ENCODE measurements at places on chromosomes 5 and 9. TPM values are rescaled to one million over a fixed set of nuclear protein-coding genes. Genes with fewer than 3 reads are reported as not detected.
A peak's percentile ranks its signal among the peaks of the same experiment; 100 is the strongest.

The CHMP5 gene
- 55.9 TPM for total RNA-seq

The SLC27A6 gene
- total RNA-seq: 0.82 TPM

The SHLD3 gene
- total RNA-seq: 3.6 TPM

The PFN3 gene
- total RNA-seq: not detected

The MARCOL gene
- total RNA-seq: not detected

GRCh38 chr9:91258451-91258850 lies 103.3 kb downstream of the AUH start:
- H3K36me3 ChIP-seq: no peaks in the 10 kb centered on the region
- DNase-seq: no peak
- no peak overlapping the region for H3K4me3 ChIP-seq
- no peaks in the 10 kb centered on the region for H3K4me1 ChIP-seq
- no peaks in the 10 kb centered on the region for H3K27me3 ChIP-seq

DNA sequence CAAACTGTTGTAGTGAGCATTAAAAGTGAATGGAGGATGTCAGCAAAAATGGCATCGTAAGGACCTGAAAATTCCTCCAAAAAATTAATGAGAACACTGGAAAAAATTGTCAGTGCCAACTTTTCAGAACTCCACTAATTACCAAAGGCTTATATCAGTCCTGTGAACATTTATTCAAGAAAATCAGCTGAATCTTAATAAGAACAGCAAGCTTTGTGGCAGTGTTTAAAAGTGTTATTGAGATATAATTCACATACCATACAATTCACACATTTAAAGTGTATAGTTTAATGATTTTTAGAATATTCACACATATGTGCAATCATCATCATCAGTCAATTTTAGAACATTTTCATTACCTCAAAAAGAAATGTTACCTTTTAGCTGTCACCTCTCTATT lies 57.6 kb downstream of the G3BP1 start:
- no peak for DNase-seq
- no peak overlapping the region for H3K27ac ChIP-seq
- no peaks in the 10 kb centered on the region for H3K27me3 ChIP-seq
- no peaks in the 10 kb centered on the region for H3K36me3 ChIP-seq
- H3K4me1 ChIP-seq: no peaks in the 10 kb centered on the region

DNA sequence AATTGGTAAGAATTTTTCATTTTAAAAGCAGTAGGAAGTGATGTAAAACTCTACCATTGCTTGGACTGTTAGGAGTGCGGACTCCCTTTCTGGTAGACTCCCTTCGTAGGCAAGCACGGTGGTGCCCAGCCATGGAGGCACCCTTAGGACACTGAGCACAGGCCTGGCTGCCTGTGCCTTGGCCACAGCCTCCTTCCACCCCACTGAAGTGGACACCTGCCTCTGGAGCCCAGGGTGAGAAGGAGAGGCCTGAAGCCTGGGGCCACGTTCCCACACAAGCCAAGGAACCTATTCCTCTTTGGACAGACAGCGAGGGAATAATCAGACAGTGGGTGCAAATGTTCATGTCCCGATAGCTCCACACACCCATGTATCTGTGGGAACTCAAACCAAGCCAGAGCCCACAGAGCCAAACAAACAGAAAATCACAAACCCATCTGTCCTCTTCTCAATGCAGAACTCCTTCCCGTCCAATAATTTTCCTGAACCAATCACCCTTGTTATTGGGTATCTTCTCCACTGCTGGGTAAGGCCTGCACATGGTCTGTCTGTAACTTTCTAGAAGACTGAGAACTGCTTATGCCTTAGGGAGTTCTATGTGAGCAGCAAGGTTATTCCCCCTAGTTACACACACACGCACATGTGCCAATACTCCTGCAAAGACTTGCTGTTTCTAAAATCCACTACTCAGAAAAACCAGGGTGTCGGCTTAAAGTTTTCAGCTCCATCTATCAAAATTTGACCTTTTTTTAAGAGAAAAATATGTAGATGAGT lies 45.2 kb downstream of the UBE2QL1 start:
- no peak overlapping the region for H3K4me3 ChIP-seq
- peak; percentile 38 for DNase-seq

DNA sequence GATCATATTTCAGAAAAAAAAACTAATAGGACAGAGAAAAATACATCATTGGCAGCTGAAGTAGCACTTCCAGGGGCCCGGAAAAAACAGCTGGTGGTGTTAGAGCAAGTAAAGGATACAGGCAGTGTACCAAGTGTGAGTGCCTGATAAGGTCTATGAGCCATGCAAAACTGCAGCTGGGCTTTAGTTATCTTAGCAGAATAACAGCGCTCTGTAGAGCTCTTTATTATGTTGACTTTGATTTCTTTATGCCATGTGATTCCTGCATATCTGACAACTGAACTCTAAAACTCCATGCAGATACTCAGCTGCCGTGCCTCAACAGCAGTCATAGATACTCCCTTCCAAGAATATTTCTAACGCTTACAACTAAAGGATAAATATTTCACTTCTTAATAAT lies 119.5 kb downstream of the CAAP1 start:
- no peak overlapping the region for H3K27ac ChIP-seq
- H3K4me1 ChIP-seq: no peaks in the 10 kb centered on the region
- no peak for DNase-seq
- H3K4me3 ChIP-seq: no peak overlapping the region

DNA sequence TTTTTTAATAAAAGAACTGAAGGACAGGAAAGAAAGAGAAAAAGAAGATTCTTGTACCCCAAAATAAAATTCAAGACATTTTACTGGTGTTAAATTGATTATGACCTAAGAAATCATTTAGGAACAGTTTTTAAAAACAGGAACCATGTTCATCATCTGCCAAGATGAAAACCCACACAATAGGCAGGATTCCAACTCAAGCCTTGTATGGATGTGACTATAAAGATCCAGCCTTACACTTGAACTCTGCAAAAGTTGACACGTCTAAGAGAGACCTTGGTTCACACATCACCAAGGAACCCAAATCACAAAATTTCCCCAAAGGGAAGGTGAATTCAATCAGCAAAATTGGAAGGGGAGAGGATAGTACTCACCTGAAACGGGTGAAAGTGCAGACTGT lies 82.6 kb downstream of the SMIM23 start:
- peaks cover 8% of the 10 kb centered on the region for H3K4me1 ChIP-seq
- H3K27me3 ChIP-seq: no peaks in the 10 kb centered on the region
- H3K27ac ChIP-seq: no peak overlapping the region
- H3K36me3 ChIP-seq: peaks cover 73% of the 10 kb centered on the region
- no peak overlapping the region for H3K4me3 ChIP-seq

DNA sequence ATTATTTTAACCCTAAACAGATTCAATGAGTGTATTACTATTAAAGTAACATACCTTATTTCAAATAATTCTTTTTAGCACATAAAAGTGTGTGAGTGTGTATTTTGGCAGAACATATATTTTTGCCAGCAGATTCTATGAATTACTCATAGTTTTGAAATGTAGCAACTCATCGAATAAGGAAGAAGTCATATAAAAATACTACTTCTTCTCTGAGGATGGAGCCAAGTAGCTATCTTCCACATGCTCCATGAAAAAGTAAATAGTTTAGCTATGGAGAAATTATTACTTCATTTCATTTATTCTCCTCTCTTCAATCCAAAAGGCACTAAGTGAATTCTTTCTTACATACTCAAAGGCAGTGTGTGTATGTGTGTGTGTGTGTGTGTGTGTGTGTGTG lies 1090.4 kb upstream of the CDH6 start:
- H3K27ac ChIP-seq: no peak overlapping the region
- DNase-seq: no peak
- no peaks in the 10 kb centered on the region for H3K36me3 ChIP-seq
- H3K4me1 ChIP-seq: no peaks in the 10 kb centered on the region

- no peak overlapping the region for H3K27ac ChIP-seq
- no peaks in the 10 kb centered on the region for H3K27me3 ChIP-seq
- DNase-seq: peak; percentile 64
- H3K4me1 ChIP-seq: no peaks in the 10 kb centered on the region
Measured at GRCh38 chr9:32251539-32251938, 132.9 kb upstream of the ACO1 start.

- peaks cover 5% of the 10 kb centered on the region for H3K4me1 ChIP-seq
- H3K4me3 ChIP-seq: no peak overlapping the region
- no peak for DNase-seq
- no peaks in the 10 kb centered on the region for H3K36me3 ChIP-seq
- H3K27me3 ChIP-seq: no peaks in the 10 kb centered on the region
- H3K27ac ChIP-seq: no peak overlapping the region
Measured at GRCh38 chr9:105188746-105189145, 55.7 kb upstream of the SLC44A1 start.

DNA sequence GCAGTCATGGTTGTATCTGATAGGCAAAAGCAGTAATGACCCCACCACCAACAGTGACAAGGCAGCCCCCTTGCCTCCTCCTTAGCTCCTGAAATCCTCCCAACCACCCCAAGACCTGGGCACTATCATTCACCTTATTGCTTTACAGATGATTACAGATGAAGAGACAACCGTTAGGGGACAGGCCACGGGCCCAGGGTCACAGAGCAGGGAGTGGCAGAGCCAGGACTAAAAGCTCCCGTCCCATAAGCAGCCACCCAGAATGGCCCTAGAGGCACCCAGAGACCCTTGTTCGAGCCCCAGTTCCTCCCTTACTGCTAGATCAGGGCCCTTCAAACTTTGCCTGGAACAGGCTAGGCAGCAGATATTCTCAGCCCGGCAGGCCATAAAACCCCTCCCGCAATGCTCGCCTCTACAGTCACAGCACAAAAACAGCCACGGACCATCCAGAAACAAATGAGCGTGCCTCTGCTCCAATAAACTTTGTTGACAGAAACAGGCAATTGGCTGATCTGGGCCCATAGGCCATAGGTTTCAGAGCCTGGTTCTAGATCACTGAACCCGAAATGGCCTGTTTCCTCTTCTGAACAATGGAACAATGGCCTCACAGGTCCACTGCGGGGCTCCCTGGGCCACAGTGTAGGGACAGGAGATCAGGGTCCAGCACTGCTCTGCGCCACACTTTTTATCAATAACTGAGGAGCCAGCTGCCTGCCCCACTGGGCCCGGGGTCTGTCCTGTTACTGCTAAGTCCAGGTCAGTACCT lies 67.0 kb downstream of the LRSAM1 start:
- peak overlapping the region; percentile 87 for H3K27ac ChIP-seq

DNA sequence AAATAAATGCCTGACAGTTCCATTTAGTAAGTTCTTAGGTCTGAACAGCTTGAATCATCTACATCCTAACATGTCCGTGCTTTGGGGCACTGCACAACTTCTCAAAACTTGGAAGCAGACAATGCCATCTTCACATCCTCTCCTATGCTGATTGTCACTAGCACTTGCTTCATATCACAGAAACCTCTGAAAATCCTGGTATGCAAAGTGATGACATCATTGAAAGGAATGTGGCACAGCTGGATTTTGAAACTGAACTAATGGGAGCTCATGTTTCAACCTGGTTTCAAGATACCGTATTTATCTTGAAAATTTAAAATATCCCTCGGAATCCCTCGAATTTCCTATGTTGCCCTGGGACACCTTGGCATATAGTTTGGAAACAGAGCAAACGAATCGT lies 490.2 kb upstream of the DAP start:
- H3K4me3 ChIP-seq: no peak overlapping the region
- H3K36me3 ChIP-seq: no peaks in the 10 kb centered on the region
- no peaks in the 10 kb centered on the region for H3K4me1 ChIP-seq
- DNase-seq: no peak

GRCh38 chr9:132505991-132506655 lies 76.3 kb upstream of the BARHL1 start:
- H3K4me3 ChIP-seq: no peak overlapping the region
- H3K4me1 ChIP-seq: no peaks in the 10 kb centered on the region
- no peak for DNase-seq
- peaks cover 66% of the 10 kb centered on the region for H3K27me3 ChIP-seq

DNA sequence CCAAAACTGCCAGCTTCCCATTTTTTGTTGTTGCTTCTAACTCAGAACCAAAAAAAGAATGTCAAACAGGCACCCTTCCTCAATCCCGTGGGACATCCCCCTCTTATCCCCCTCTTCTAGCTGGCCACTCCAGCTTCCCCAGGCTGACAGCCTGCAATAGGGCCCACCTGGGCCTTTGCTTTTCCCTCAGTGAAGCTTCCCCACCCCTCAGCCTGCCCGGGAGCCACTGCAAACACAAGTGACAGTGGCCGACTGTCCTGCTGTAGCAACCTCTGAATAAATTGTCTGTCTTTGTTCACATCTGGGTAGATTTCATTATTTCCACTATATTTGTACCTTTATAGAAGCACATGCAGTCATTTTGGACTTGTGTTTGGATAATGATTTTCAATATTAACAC lies 245.3 kb downstream of the GADD45G start:
- no peaks in the 10 kb centered on the region for H3K36me3 ChIP-seq
- no peak overlapping the region for H3K27ac ChIP-seq
- no peaks in the 10 kb centered on the region for H3K27me3 ChIP-seq

GRCh38 chr5:31717561-31717960 lies 78.6 kb downstream of the PDZD2 start:
- H3K27me3 ChIP-seq: no peaks in the 10 kb centered on the region
- no peak for DNase-seq
- H3K36me3 ChIP-seq: no peaks in the 10 kb centered on the region
- H3K4me1 ChIP-seq: no peaks in the 10 kb centered on the region
- no peak overlapping the region for H3K27ac ChIP-seq

DNA sequence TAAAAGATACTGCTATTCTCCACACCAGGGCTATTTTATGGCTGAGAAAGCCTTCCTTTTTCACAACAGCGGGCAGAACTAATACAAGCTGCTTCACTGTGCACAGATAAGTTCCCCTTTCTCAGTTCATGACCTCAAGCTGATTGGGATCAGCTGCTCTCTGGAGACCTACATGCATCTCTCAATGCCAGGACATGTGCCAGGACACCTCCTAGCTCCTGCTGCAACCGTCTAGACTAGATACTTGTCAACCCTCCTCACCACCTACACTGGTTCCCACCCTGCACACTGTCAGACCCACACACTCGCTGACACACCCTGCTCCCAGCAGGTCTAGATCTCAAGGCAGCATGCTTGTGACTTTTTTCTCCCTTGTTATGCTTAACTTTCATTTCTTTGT lies 39.8 kb downstream of the STARD4 start:
- DNase-seq: no peak
- H3K36me3 ChIP-seq: no peaks in the 10 kb centered on the region
- H3K4me3 ChIP-seq: no peak overlapping the region
- no peaks in the 10 kb centered on the region for H3K4me1 ChIP-seq
- no peaks in the 10 kb centered on the region for H3K27me3 ChIP-seq
